GM03348 (cell line): ENCODE measurements at places on chromosomes 2 and 18.
A peak's percentile ranks its signal among the peaks of the same experiment; 100 is the strongest.

- DNase-seq = no peak
Observed at GRCh38 chr2:39203382-39203781, 40.4 kb downstream of the CDKL4 start.

GRCh38 chr2:50469784-50470183 lies 562.1 kb downstream of the NRXN1 start:
- no peak for DNase-seq

DNA sequence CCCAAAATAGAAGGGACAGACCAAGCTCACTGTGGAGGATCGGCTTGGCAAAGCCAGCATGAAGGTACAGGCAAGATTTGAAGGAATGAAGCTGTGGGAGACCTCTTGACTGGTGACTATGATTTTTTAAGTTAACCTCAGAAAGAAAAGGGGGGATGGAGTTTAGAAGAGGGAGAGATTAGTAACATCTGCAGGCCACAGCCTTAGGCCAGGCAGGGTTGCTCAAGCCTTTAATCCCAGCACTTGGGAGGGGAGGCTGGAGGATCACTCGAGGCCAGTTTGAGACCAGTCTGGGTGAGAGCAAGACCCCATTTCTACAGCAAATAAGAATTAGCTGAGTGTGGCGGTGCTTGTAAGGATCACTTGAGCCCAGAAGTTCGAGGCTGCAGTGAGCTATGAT lies 46.6 kb downstream of the ZNF532 start:
- peak; percentile 16 for DNase-seq

DNA sequence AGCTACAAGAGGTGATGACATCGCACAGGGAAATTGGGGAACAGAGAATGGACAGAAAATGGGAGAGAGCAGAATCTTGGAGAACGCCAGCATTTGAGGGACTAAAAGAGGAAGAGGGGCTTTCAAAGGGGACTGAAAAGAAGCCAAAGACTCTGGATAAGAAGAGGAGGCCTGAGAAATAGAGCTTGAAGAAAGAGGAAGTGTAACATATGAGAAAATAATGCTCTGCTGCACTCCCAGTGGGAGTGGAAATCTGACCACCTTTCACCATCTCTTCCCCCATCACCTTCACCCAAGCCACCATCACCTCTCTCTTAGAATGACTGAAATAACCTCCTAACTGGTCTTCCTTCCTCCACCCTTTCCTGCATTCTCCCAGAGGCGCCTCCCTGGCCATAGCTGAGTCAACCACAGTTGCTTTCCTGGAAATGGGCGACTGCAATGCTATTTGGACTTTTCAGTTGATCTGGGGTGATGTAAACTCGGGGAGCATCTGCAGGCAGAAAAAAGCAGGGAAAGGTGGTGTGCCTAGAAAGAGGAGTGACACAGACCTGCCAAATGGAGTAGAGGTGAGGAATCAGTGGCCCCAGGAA lies 16.8 kb downstream of the CXCR1 start:
- no peak for DNase-seq

DNA sequence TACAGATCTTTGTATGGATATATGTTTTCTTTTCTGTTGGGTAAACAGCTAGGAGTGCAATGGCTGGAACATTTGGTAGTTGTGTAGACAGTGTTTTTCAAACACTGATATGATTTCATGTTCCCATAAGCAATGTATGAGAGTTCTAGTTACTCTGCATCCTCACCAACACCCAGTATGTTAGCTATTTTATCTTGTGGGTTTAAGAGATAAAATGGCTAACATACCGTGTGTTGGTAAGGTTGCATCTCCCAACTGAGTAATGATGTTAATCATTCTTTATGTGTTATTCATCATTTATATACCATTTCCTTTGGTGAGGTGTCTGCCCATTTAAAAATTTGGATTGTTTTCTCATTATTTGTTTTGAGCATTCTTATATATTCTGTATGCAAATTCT lies 65.7 kb downstream of the LYPD6B start:
- no peak for DNase-seq

- peak; percentile 43 for DNase-seq
Observed at GRCh38 chr2:190578158-190579057, 43.9 kb upstream of the NEMP2 start.

- no peak for DNase-seq
Observed at GRCh38 chr18:24964216-24964615, 387.8 kb downstream of the ZNF521 start.

DNA sequence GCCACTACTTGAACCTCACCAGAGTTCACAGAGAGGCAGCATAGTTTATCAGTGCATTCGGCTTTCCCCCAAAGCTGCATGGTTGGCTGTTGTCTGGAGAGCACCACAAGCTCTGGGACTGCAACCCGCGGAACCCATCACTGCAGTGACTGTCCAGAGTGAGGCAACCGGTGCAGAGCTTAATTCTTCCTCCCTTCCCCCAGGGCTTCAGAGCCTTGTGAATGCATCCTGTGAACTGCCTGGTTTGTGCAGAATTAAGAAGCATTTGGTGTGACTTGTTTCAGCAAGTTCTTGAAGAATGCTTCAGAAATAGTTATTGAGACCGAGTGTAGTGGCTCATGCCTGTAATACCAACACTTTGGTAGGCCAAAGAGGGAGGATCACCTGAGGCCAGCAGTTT lies 99.2 kb upstream of the FOSL2 start:
- DNase-seq = no peak

- DNase-seq = no peak
Observed at GRCh38 chr2:227394401-227394800, 6.7 kb upstream of the SCYGR1 start.

DNA sequence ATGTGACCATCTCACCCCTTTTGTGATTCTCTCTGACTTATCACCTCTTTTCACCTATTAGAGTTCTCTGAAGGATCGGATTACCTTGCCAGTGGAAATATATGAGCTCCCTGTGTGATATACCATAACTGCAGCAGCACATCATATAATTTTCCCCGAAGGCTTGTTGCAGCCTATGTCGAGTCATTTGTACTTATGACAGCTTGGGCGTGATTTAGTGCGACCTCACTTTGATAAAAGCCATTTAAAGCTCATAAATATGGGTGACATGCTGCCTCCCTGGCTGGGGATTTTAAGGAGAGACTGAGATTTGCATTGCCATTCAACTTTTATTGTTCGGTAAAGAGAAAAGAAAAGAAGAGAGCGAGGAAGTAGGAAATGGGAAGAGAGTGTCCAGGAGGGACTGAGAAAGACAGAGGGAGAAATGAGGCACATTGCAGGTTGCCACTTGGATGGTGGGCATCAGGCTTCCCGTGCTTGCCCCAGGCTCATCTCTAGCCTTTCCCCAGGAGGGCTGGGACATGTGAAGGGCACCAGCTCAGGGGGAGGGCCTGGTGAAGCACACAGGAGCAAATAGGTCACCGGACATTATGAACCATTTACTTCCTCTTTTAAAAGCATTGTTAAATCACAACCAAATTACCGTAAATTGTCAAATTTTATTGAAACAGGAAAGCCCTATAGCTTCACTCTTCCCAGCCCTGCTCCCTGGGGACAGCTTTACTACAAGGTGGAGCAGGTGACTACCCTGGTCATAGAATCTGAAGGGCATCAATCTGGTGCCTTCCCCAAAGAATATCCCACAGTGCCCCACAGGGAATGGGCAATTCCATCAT lies 161.3 kb downstream of the SETBP1 start:
- DNase-seq = no peak

DNA sequence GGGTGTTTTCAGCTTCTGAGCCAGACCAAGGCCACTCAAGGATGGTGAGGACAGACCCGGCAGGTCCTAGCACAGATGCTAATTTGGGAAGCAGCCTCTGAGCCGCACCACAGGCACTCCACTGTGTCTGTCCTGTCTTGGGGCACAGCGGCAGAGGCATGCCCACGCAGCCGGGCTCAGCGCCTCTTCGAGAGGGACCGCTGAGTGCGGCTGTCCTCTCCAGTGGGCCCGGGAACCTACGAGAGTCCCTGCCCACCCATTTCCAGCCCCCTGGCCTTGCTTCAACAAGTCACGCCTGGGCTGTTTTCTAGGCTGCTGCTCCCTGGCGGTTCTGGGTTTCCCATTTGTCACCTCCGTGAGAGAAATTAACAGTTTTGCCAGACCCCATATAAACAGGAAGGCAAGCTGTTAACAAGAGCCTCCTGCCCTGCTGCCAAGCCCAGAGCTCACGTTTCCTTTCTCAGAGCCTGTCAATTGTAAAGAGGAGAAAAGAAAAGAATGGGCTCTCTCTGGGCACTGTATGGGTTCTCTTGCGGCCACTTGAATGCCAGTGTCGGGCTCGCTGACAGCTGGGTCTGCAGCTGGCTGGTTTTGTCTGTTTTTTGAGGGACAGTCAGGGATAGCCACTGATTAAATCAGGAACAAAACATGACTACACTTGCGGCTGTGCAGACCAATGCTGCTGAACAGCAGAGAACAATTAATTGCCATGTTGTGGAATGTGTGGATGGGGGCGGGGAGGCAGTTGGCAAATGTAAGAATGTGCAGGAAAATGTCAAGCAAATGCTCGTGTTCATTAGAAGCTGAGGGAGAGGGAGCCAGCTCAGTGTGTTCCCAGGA lies 30.6 kb downstream of the TMEM17 start:
- peak; percentile 59 for DNase-seq

DNA sequence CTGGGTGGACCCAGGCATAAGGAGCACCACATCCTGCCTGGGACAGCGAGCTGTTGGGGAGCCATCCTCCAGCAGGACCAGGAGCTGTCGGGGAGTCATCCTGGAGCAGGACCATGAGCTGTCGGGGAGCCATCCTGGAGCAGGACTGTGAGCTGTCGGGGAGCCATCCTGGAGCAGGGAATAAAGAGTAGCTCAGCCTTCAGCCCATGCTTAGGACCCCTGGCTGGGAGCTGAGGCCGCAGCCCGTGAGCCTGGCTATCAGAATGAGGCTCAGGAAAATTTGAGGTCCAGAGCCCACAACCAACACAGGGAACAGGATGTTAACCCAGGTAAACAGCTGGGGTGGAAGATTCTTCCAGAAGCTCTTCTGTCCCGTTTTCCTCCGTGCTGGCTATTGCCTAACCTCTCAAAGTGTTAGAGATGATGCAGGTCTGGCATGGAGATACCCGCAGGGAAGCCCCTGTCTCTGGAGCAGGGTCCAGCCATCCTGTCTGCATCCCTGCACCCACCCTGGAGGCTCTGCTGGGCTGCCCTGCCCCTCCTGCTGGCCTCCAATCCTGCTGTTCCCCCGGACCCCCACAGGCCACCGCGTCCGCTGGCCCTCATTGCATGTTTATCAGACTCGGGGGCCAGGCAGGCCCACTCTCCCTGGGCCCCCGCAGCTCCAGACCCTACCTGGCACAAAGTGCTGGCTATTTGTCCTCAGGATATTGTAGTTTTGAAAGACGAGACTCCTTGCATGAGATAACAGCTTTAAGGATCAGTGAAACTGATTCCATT lies 243.5 kb upstream of the MYT1L start:
- DNase-seq = no peak

DNA sequence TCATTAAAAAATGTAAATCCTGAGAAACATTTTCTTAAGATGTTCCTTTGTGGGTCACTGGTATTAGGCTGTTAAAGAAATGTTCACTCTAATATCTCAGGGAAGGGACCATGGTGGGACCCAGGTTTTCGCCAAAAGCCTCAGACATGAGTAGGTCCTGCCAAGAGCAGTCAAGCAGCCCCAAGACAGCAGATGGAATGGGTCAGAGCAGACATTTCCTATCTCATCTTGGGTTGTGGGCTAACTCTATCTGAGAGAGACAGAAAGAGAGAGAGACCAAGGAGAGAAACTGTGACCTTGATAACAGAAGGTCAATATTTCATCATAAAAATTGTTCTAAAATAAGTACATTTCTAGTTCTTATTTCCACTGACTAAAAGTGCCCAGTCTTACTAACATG lies 661.7 kb downstream of the TSN start:
- DNase-seq = no peak

DNA sequence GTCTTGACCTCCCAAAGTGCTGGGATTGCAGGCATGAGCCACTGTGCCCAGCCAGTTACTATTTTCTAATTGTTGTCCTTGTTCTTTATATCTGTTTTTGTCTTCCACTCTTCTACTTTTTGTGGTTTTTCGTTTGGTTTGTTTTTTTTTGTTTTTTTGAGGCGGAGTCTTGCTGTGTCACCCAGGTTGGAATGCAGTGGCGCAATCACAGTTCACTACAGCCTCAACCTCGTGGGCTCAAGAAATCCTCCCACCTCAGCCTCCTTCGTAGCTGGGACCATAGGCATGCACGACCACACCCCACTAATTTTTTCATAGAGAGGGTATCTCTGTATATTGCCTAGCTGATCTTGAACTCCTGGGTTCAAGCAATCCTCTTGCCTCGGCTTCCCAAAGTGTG lies 100.7 kb downstream of the EHBP1 start:
- no peak for DNase-seq

DNA sequence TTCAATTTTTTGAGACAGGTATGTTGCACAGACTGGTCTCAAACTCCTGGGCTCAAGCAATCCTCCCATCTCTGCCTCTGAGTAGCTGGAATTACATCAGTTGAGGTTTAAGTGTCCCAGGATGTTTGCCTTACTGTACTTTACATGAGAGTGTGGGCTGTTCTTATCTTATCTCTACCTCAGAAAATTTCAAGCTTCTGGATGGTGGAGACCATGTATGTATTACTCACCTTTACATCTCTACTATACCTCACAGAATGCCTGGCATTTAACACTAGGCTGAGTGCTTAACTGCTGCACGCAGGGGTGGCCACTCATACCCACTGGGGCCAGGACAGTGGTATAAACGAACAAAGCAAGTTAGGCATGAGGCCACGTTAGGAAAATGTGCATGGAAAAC lies 272.0 kb upstream of the RAB12 start:
- no peak for DNase-seq

- no peak for DNase-seq
Observed at GRCh38 chr2:125313806-125314205, 1288.7 kb downstream of the CNTNAP5 start.

DNA sequence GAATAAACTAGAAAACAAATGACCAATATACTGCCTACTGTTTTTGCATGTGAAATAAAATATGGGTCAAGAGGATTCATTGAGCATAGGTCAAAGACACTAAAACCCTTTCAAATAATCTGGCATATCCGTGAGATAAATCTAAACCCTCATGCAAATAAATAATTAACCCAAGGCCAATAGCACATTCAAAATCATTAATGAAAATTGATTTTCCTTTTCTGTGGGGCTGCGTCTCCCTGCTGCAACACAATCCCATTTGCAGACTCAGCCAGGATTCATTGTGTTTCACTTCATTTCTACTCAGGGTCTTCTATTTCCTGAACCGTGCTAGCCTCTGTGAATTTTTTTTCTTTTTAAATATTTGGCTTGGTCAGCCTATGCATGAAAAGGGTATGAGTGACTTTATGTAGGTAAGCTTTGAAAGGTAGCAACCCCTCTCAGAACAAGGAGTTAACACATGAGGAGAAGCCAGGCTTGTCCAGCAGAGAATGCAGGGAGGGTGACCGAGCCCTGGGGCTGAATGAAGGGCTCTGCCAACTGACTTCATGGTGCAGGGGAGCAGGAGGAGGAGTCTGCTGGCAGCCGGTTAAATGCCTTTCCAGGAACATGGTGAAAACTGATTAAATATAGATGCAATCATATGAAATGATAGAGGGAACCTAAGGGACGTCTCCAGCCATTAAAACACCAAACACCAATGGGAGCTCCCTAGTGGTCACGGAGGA lies 10.3 kb upstream of the CTAGE1 start:
- DNase-seq = no peak

GRCh38 chr2:238081561-238081960 lies 18.6 kb upstream of the ESPNL start:
- no peak for DNase-seq

GRCh38 chr2:225334514-225334913 lies 65.0 kb upstream of the NYAP2 start:
- DNase-seq = no peak

- no peak for DNase-seq
Observed at GRCh38 chr2:23423062-23423872, 38.3 kb downstream of the KLHL29 start.
